C1 segment of cervical spinal cord (tissue), 14 donors: ENCODE measurements at places on chromosomes 2 and 18.

DNA sequence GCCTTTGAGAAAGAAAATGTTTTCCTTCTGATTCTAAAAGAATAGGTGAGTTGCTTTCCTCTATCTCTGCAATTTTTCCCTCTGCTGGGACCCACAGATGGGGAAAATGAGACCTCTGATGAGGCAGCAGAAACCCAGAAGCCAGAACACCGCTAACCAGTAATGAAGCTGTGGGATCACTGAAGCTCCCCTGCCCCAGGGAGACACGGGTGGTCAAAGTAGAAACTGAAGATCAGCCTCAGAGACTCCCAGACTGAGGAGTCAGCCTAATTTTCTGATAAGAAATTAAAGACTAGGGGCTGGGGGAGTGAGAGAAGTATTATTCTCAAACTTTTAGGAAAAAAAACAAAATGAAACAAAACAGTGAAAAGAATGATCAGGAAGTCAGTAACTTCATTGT lies 30.1 kb downstream of the CD8B start:
- no peak for DNase-seq

DNA sequence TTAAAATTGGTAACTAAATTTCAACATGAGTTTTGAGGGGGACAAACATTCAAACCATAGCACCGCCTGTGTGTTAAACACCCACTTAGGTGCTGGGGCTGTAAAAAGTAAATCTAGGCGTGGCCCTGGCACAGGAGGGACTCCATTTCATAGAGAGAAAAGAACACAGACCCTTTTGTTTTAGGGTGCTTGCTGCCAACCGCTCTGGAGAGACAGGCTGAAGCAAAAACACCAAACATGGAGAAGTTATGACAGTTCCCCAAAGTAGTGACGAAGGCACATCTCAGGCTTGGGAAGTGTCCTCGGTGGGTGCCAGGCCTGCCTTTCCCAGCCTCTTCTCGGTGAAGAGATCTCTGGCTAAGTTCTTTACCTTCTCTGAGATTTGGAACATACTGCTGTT lies 5.1 kb downstream of the ACTG2 start:
- DNase-seq, result no peak

DNA sequence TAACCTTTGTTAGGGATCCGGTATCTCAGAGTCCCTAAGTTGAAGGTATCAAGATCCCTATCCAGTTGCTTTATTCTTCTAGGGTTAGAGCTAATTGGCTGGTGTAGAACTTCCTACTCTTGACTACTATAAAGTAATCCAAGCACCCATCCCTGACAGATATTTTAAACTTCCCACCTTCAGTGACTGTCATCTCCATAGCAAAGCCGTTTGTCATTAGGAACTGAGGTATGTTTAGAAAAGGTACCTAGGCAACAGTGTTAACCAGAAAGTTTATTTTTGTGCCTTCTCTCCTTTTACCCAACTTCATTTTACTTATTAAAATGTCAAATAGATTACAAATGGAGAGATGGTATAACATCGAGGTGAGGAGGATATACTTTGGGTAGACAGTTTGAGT lies 4.5 kb downstream of the FAM117B start:
- DNase-seq, result no peak

DNA sequence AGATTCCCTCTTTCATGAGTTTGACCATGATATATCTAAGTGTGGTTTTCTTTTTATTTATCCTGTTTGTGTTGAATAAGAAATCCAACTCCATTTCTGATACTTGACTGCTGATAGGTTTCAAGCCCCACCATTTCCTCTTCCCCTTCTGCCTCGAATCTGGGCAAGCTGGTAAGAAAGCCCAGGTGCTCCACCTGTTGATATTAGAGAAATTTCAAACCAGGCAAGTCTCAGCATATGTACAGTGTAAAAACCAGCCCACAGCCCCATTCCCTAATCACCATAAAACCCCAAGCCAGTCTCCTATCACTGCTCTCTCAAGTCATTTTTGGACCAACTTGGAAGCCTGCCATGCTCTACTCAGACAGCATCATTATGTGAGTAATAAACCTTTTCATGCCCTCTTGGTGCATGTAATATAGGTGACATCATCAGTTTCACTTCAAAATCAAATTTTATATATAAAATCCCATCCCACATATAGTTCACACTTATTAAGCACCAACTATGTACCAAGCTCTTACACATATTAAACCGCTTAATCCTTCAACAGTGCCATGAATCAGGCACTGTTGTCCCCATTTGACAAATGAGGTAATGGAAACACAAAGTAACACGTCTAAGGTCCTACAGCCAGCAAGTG lies 46.6 kb downstream of the SMAD2 start:
- no peak for DNase-seq

DNA sequence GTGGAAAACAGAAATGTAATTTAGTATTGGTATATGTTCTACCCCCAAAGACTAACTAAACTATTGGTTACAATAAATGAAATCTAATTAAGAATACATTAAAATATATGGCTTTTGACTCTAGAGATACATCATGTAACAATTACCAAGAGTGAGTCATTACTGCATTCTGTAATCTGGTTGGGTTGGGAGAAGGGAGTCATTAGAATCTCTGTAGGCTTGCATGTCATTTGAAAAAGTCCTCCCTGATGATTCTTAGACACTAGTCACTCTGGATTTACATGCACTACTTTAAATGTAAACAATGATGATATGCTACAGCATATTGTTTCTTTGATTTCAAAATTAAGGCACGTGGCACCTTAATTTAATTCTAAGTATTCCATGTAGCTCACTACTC lies 293.4 kb upstream of the CHST9 start:
- no peak for DNase-seq

GRCh38 chr2:178550352-178550751 lies 70.1 kb downstream of the PLEKHA3 start:
- no peak for DNase-seq

- no peak for DNase-seq
Observed at GRCh38 chr2:108125581-108125980, 114.2 kb upstream of the SULT1C3 start.

DNA sequence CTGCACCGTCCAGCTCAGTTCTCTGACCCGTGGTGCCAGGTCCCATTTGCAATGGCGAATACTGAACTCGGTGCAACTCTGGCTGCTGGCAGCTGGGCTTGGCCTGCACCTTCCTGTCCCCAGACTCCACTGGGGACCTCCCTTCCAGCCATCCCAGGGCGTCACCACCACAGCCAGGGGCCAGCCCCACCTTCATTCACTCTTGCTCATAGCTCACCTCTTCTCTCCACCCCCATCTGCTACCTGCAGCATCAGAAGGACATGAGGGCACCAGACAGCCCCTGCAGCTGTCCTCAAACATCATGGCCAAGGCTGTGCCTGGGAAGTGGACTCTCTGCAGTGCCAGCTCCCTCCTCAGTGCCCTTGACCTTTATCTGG lies 16.2 kb upstream of the ALPI start:
- no peak for DNase-seq

- DNase-seq, result no peak
Observed at GRCh38 chr2:195414537-195415100, 242.4 kb upstream of the SLC39A10 start.

DNA sequence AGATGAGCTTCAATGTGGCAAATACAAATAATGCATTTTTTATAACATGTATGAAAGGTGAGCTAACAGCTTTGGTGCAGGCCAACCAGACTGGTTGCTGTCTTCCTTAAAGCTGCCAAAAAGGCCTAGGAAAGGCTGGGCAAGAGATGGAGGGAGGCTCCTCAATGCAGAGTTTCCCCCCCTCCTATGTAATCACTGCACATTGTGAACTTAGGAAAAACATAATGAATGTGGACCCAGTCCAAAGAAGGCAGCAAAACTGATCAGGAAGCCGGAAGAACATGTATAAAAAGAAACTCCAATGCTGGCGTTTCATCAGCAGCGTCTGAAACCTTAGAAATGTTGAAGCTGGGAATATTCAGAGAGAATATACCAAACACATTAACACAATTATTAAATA lies 84.2 kb upstream of the LYPD6 start:
- no peak for DNase-seq

- DNase-seq, result no peak
Observed at GRCh38 chr2:82825410-82826090, 1633.5 kb downstream of the SUCLG1 start.

DNA sequence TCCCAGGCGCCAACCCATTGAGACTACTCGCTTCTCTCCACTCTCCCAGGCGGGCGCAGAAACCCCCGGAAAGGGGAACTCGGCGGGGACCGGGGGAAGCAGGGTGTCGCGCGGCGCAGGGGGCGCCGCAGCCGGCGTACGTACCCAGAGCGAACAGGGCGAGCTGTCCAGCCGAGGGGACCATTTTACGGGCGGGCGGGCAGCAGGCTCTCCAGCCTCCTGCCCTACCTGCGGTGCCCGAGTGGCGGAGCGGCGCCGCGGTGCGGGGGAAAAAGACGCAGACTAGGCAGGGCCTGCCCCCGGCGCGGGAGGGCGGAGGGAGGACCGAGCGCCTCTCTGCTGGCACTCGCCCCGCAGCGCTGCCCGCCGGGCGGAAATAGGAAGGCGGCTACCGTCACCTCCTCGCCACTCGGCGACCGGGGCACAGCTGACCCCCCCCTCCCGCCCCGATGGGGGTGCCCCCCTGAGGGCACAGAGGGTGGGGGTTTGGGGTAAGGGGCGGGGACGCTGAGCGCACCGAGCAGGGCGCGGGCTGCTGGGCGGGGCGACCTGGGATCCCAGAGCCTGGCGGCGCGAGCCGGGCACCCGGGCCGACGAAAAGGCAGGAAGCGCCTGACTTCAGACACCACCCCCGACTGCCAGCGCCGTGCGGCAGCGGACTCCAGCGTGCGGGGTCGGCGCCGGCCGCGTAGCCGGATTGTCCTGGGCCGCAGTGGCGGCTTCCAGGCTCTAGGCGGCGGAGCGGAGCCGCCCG lies at the start of gene TGFA:
Gene TGFA, minus strand, starts transcription at position 243 of the 754 bp plus-strand sequence. Its CDS starts 59 bp downstream, at position 184.
- peak; percentile 85 for DNase-seq
